ENCODE measurements at places on chromosomes 11 and 22.
A peak's percentile ranks its signal among the peaks of the same experiment; 100 is the strongest.

GRCh38 chr22:44822534-44822933, 70.2 kb downstream of the ARHGAP8 start:
- no peak for DNase-seq

- no peak for DNase-seq
These were observed 49.6 kb downstream of the GRM5 start for GRCh38 chr11:89016214-89016613.

- DNase-seq = no peak
These were observed 7.6 kb downstream of the NECTIN1 start for GRCh38 chr11:119721129-119722120.

- no peak for DNase-seq
These were observed 6.5 kb downstream of the TMEM258 start for GRCh38 chr11:61785837-61786402.

DNA sequence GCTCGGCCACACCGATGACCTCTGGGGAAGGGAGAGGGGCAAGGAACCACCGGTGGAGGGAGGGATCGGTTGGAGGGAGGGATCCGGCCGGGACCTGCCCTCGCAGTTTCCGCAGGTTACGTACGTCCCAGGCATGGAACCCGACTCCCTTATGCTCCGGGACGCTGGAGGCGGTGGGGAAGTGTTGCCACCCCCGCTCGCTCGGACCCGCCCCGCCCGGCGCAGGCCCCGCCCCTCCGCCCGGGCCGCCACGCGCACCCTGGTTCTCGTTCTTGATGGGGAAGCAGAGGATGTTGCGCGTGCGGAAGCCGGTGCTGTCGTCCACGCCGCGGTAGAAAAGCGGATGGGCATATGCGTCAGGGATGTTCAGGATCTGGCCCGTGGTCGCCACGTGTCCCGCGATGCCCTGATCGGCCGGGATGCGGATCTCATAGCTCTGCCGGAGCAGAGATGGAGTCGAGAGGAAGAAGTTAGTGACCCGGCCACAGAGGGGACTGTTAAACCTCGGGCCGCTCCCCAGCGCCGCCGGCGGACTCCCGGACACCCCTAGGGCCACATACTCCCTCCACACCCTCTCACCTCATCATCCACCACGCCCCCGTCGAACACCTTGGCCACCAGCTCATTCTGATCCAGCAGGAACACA, 89.8 kb downstream of the PDE2A start:
- DNase-seq = peak; percentile 19

- no peak for DNase-seq
These were observed 365.0 kb downstream of the MIAT start for GRCh38 chr22:27022274-27022895.

DNA sequence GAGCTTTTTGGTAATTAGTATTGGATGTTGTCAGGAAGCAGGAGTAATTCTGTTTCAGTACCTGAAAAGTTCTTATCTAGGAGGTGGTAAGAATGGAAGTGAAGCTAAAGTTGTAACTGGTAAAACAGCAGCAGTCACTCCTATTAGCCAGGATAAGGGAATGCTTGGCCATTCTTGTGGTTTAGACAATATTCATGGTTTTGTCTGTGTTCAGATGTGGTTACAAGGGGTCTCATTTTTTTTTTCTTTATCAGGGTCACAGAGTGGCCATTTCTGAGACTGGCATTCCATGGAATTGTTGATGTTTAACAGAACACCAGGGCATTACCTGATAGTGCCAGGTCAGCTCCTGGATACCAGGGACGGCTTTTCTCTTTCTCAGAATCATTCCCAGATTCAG, 23.8 kb downstream of the TAF1D start:
- DNase-seq = no peak

- no peak for DNase-seq
These were observed 418.8 kb upstream of the LUZP2 start for GRCh38 chr11:24078018-24078417.

- no peak for DNase-seq
These were observed 15.9 kb downstream of the KLHL22 start for GRCh38 chr22:20479612-20480196.

DNA sequence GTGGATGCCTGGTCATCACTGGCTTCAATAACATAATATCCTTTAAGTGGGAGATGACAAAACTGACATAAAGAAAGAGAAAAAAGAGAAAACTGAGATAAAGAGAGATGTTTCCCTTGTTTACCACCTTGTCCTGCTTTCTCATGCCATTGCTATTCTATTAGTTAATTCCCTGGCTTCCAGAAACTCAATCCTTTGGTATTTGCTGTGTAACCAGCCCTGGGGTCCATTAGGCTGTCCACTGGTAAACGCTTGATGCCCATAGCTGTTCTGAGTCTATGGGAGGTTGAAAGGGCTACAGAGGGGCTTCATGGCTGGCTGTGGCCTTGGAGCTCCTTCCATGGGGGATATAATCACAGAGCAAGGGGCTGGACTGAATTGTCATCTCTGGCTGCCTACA, 243.4 kb upstream of the PLET1 start:
- DNase-seq = no peak

DNA sequence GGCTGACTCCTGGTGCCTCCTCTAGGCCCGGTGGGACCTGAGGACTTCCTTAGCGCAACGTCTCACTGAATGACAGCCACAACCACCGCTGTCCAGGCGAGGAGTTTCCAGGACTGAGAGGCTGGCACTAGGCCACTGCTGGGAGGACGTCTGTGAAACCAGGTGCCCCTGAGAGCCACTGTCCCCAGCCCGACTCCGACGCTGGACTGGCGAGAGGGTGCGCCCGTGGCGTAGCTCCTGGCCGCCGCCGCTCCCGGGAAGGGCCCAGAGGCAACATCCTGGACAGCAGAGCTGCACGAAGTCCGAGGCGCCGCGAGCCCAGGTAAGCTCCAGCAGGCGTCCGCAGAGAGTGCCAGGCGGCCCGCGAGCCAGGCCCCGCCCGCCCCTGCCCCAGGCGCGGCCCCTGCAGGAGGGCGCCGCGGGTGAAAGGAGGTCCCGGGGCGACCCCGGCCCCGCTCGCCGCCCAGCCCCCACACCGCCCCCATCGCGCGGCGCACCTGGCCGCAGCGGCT, 525 bp downstream of the DGCR2 start:
- DNase-seq = peak; percentile 21

- no peak for DNase-seq
These were observed 7.5 kb downstream of the FXYD6 start for GRCh38 chr11:117868815-117869561.

DNA sequence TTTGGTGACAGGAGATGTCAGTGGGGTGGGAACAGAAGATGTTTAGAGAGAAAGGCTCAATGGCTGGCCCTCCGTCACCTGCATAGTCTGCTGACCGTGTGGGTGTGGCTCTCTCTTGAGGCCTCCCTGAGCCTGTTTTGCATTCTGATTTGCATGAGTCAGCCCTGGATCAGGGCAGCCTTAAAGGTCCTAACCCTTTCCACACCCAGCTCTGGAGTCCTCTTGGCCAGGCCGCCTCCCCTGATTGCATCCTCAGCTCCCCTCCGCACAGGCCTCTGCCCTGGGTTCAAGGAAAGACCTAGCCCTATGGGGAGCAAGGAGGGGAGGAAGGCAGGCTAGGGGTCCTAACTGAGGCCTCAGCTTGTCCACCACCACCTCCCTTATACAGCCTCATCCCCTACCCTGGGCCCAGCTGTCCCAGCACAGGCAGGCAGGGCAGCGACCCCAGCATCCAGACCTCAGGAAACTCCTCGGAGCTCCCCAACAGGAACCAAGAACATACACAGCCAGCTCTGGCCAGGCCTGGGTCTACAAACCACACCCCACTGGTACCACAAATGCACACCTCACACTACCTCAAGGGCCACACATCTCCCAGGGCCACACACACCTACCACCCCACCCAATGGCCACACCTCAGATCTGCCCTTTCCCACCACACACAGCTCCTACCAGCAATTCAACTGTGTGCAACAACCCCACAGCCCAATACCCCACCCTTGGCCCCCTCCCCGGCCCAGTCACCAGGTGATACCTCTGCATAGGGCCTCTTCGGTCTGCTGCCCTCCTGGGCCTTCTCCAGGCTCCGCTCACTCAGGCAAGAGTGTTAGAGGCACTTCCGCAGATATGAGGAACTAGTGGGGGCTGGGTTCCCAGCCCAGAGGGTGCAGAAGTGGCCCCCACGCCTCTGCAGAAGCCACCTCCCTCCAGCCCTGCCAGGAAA, 13.7 kb downstream of the ARAP1 start:
- no peak for DNase-seq

GRCh38 chr11:114172871-114173444, 113.4 kb downstream of the ZBTB16 start:
- DNase-seq = no peak

DNA sequence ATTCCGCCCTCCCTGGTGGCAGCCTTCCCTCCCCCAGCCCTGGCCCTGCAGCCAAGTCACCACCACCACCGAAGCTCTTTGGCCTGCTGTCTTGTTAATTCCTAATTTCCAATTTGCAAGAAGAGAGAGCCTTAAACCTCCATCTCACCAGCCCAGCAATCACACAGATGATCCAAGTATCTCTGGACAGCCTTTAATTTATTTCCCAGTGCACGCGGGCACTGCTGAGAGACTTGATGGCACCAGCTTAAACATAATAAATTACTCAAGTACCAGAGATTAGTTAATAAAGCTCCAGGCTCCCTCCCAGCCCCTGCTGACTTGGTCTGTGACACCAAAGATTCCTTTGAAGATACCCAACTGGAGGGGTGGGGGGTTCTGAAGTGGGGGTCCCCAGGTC, 494.7 kb downstream of the BUD13 start:
- DNase-seq = no peak

DNA sequence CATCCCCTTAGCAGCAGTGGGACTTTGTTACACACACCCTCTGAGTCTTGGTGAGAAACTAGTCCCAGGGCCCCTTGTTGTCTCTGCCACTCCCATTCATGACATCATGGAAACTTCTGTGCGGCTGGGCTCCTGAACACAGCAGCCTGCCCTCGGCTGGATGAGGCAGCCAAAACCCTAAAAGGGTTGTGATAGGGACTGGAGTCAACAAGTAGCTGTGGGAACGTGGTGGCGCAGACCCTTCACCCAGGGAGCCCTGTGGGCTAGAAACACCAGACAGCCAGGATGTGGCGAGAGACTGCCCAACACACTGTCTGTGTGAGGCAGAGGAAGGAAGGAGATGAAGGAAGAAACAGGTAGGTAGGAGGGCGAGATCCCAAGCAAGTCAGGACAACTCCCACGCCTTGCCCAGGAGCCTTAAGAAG, 3.9 kb downstream of the CD3D start:
- DNase-seq = no peak

DNA sequence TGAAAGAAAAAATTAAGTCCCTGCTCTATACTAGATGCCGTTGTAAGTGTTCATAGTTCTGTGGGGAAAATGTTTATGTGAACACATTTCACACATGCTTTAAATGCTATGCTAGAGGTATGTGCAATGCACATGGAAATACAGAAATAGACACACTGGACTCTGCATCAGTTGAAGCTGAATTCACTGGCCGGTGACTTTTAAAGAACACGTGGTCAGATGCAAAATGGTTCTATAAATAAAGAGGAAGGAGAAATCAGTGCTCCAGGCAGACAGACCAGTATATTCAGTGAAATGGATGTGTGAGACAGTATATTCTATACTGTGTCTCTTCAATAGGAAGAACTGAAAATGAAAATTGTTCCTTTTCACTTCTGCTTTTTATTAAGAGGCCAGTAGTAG, 29.9 kb downstream of the TRPC6 start:
- DNase-seq = peak; percentile 24

- peak; percentile 62 for DNase-seq
These were observed 1.4 kb downstream of the BDNF start for GRCh38 chr11:27698872-27699241.

GRCh38 chr11:125433454-125434121, 62.5 kb downstream of the FEZ1 start:
- DNase-seq = peak; percentile 81

- DNase-seq = peak; percentile 94
These were observed 68.1 kb downstream of the CSTPP1 start for GRCh38 chr11:47004595-47005033.

GRCh38 chr11:210803-211180, 3.3 kb downstream of the RIC8A start:
- DNase-seq = no peak

DNA sequence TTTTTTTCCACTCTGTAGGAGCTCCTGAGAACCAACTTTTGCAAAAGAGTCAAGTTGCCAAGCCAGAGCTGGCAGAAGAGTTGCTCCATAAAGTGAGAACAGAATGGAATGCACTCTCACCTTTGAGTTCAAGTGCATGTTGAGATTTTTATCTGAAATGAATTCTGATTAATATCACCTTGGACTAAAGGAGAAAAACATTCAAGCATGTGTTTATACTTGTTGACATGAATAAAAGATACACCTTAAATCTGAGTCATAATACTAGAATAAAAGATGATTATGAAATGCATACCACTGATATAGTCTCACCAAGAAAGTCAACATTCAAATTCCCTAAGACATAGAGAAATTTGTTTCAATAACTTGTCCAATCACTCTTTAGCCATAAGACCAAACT, 37.8 kb downstream of the ARL14EP start:
- DNase-seq = no peak

DNA sequence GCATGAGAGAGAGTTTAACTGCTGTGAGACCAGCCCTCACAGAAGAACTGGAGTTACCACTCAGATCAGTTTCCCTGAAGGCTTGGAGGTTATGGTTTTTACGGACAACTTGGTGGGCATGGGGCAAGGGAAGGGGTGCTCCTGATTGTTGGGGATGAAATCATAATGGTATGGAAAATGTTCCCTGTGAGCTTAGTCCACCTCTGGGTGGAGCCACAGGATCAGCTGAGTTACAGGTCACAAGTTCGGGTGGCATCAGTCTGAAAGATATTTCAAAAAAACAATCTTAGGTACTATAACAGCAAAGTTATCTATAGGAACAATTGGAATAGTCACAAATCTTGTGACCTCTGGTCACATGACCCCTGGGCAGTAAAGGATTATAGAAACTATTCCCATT, 162.9 kb downstream of the DLG2 start:
- peak; percentile 25 for DNase-seq

DNA sequence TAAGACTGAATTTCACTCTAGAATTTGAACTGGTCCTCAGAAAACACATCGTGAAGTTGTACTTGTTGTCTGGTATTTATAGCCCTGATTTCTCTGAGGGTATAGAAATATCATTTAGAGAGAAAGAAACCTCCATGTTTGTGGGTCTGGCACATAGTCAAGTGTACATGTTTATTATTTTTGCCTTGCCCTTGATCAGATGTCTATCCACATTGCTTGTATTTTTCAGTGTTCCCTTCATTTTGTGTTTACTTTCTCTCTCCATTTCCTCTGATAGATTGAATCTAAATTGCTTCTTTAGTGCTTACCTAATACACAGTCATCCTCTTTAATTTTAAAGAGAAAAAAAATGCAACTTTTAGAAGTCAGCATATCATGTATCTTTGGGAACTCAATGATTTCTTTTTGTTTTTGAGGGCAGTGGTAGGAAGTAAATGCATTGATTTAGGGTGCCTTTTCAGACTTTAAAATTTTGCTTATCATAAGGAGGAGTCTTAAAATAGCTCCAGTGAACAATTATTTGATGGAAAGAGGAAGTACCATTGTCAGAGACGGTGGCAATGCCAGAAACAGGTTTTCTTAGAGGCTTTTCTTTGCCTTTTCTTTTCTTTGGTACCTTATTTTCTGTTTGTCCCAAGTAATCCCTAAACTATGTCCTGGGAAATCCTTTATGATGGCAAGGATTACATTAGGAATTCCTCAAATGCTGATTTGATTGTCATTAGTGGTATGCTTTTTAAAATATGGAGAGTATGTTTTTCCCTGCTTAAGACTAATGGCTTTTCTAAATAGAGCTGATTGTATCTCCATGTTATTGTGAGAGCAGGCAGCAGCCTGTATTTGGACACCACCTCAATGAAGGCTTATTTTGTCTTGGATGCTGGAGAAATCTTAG, 29.8 kb upstream of the TECTA start:
- peak; percentile 9 for DNase-seq
